ENCODE measurements at places on chromosomes 3 and 15. TPM values are rescaled to one million over a fixed set of nuclear protein-coding genes. Genes with fewer than 3 reads are reported as not detected.

TMEM45A gene
- 8.6 TPM for total RNA-seq

MYL3 gene
- not detected for total RNA-seq

DNA sequence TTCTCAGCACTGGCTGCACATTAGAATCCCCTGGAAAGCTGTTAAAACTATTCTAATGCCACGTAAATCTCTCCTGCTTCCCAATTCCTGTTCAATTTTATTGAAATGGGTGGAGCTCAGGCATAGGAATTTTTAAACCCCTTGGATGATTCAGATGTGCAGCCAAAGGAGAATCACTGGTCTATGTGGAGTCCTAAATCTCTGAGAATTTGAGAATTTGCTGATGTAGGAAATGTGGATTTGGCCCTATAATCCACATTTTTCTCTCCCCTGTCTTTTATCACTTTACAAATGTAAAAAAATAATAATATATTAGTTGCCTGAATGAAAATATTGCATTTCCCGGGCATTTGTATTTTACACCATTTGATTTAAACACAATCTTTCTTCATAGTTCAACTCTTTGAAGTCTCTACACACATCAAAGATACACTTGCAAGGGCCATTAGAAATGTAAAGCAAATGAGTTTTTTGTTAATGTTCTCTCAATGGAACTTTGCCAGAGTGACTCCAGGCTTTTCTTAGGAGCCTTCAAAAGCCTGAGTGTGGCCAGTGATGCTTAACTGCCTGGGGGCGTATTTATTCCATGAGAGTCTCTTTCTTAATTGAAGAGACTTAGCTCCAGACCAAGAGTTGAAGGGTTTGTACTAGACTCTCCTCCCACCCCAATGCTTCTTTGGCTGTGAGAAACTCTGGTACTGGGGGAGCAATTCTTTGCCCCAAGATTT lies 48.8 kb upstream of the PTX3 start:
- no peak overlapping the region for H3K4me3 ChIP-seq
- no peaks in the 10 kb centered on the region for H3K36me3 ChIP-seq
- no peak for DNase-seq
- H3K4me1 ChIP-seq: no peaks in the 10 kb centered on the region

DNA sequence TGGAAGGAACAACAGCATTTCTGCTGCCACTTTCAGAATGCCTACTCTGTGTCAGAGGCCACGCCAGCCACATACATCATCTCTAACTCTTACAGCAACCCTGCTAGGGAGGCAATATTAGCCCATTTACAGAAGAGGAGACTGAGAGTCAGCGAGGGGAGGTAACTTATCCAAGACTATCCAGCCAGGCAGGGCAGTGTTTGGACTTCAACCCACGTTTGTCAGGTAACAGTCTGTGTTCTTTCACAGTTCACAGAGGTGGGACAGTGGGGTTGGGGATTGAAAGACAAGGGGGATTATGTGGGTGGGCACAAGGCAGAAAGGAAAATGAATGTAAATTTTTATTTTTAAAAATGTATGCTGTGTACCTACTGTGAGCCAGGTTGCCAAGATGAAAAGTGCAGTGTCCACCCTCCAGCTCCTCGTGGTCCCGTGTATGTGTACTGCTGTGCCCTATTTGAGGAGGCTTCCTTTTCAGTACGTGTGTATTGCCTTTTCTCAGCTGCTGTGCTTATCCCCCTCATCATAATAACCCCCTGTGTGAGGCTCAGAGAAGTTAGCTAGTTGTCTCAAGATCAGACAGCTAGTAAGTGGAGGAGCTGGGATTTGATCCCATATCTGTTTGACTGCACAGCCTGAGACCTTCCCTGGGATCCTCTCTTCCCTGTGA lies 16.5 kb upstream of the ATP2B2 start:
- no peaks in the 10 kb centered on the region for H3K36me3 ChIP-seq
- no peak overlapping the region for H3K4me3 ChIP-seq
- DNase-seq: no peak
- no peaks in the 10 kb centered on the region for H3K4me1 ChIP-seq

DNA sequence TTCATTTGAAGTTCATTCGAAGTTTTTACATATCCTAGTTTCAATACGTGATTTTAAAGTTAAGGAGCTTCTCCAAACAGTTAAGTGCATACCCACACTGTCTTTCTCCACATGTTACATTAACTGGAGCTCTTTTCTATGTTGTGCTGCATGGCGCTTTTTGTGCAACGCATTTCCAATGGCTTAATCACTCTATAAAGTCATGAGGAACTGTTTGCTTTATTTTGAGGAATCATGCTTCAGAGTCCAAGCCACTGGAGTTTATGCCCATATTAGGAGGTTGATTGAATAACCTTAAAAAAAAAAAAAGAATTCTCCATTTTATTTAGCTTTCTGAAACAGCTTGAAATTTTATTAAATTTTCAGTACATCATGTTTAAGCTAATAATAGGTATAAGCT lies 109.4 kb upstream of the MBNL1 start:
- DNase-seq: peak; percentile 59
- H3K4me1 ChIP-seq: no peaks in the 10 kb centered on the region
- H3K36me3 ChIP-seq: no peaks in the 10 kb centered on the region
- H3K4me3 ChIP-seq: no peak overlapping the region

GRCh38 chr3:141268791-141269190 lies 37.2 kb downstream of the PXYLP1 start:
- no peaks in the 10 kb centered on the region for H3K4me1 ChIP-seq
- H3K27ac ChIP-seq: no peak overlapping the region
- no peaks in the 10 kb centered on the region for H3K36me3 ChIP-seq
- no peak for DNase-seq
- H3K27me3 ChIP-seq: peaks cover 2% of the 10 kb centered on the region

DNA sequence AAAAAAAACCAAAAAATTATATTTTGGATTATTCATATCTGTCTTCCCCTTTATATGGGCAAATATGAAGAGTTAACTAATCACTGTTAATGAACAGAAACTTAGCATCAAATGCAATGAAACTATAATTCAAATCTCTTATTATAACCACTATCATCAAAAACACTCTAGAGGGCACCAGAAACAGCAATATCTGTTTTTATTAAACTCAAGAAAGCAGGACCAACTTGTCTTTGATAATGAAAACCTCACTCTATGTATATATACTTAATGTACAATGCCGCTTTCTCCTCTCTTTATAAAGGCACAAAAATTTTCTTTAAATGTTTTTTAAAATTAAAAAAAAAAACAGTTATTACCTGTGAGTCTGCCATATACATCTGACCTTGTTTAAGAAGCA lies 92.7 kb downstream of the UACA start:
- no peak overlapping the region for H3K27ac ChIP-seq
- H3K4me1 ChIP-seq: no peaks in the 10 kb centered on the region
- H3K4me3 ChIP-seq: no peak overlapping the region
- H3K36me3 ChIP-seq: peaks cover 77% of the 10 kb centered on the region
- no peak for DNase-seq
- H3K27me3 ChIP-seq: no peaks in the 10 kb centered on the region

GRCh38 chr15:42138411-42138810 lies 18.0 kb downstream of the PLA2G4F start:
- H3K27me3 ChIP-seq: no peaks in the 10 kb centered on the region
- no peak overlapping the region for H3K4me3 ChIP-seq
- H3K36me3 ChIP-seq: no peaks in the 10 kb centered on the region

Data from Panc1 (cell line).